ENCODE measurements at places on chromosomes 1 and 21. TPM values are rescaled to one million over a fixed set of nuclear protein-coding genes. Genes with fewer than 3 reads are reported as not detected.
A peak's percentile ranks its signal among the peaks of the same experiment; 100 is the strongest.

GRCh38 chr1:156160000-156160742 lies 6.8 kb downstream of the SEMA4A start:
- DNase-seq: no peak

- DNase-seq: no peak
Observed at GRCh38 chr1:199678771-199679170, 348.7 kb upstream of the NR5A2 start.

TENT5C gene
- 12.4 TPM for total RNA-seq

ITGB2 gene
- total RNA-seq: 169 TPM

DNA sequence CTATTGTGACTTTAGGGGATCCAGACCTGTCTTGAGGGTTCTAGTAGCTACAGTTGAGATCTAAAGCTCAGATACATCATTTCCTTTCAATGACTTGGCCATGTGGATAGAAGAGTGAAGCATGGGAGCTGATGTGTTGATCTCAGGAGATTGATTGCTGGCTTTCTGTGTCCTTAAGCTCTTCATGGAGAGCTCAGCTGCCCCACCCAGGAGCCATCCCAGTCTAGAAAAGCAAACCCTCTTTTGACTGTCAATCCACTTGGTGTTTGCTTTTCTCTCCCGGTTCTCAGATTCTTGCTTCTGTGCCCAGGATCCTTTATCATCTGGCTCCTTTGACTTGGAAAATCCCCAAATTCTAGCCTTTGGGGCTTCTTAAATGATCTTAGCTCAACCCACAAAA lies 87.2 kb downstream of the ATP1A1 start:
- DNase-seq: no peak

DNA sequence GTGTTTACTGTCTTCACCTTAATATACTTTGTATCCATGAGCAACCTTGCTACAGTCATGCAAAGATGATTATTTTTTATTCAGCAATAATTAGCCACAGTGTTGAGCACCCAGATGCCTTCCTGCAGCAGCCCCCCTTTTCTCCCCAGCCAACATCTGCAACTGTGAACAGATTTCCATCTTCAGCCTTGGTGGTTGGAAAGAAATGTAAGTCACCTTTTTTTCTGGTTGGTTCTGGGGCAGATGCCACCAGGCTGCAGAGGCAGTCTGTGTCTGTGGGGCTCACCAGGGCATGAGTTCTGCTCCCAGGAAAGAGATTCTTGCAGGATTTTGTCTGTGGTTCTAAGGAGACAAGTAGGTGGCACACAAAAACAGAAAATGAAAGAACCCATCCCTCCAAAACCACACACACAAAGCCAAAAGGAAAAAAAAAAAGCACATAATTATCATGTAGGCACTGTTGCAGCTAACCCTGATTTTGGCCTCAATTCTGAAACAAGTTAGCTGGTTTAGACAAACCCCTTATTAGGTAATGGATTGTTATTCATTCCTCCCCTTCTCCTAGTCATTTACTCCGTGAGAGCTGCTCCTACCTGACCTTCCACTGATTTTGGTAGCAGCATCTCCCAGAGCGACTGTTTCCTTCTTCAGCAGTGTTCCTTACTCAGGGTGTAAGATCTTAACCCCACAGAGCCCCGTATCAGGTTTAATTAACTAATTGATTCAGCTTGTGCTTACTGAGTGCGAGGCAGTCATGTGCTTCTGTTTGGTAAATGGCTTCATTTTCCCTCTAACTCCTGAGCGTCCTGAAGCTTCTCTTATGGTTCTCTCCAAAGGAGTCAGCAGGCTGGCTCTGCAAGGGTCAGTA lies 36.5 kb downstream of the GALNT2 start:
- DNase-seq: no peak

CELA3B gene
- not detected for total RNA-seq

DNA sequence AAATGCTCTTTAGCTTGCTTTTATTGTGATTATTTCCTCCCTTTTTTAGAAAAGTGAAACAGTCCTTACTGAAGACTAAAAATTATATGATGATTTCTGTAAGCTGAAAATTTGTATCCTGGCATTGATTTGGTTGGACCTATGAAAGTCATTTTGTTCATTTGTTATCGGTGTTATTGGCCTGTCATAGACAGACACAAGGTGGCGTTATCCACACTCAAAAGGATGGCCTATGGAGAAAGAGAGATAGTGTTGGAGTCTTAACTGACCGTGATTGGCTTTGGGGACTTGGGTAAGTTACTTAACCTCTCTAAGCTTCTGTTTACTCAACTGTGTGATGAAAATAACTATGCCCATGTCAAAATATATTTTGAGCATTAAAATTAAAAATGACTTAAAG lies 203.6 kb upstream of the CHODL start:
- DNase-seq: peak; percentile 68

DNA sequence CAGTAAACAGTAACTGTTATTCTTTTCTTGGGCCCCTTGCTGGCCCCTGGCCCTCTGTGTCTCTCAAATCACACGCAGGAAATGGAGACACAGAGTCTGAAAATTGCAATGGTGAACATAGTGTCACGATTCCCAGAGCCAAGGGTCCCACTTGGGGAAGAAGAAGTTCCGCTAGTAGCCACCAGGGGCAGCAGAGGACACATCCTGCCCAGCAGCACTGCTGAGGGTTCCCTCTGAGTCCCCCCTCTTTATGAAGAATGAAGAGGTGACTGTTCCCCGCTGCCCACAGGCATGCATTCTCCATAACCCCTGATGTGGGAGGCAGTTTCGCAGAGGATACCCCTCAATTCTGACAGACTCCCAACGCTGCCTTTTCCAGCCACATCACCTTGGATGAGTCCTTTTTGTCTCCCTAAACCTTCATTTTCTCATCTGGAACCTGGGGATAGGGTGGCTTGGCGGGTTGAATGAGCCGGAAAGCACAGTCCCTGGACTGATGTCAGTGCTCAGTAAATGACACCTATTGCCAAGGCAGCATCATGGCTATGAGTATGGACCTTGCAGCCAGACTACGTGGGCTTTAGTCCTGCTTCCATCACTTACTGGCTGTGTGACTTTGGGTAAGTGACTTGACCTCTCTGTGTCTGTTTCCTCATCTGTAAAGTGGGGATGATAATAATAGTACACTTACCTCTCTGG lies 238.0 kb upstream of the TMEM51 start:
- peak; percentile 58 for DNase-seq

TMPRSS3 gene
- total RNA-seq: not detected

GRCh38 chr21:45410865-45411809 lies 6.2 kb downstream of the COL18A1 start:
- DNase-seq: no peak

DNA sequence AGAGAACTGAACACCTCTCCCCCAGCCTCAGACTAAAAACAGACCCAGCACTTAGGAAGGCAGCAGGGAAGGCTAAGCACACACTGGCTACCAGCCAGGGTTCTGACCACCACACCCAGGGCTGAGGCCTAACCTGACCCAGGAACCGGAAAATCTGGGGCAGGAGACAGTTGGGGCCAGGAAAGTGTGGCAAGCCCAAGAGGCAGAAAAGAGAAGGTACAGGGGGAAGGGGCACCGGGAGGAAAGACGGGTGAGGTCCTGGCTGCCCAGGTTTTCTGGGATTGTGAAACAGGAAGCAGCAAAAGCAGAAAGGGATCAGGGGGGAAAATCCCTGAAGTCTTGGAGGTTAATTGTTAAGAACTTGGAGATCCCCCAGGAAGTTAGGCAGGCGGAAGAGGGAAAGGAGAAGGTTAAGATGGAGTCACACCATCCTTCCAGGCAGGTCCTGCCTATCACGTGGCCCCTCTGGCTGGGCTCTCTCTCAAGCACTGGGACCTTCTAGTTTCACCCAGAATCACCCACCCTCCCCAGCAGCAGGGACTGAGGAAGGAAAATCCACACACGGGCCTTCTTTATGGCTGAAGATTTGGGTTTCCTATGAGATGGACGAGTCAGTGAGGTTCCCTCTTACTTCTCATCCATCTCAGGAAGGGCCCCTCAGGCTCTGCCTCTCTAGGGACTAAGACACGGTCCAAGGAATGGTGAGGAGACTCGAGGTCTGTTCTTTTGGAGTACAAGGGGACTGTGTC lies 2.6 kb downstream of the HDGF start:
- DNase-seq: no peak

GIPC2 gene
- total RNA-seq: 0.54 TPM

TFF2 gene
- not detected for total RNA-seq

- DNase-seq: no peak
Observed at GRCh38 chr1:35369922-35370671, 101.6 kb downstream of the ZMYM4 start.

GRCh38 chr1:54510715-54511270 lies 37.2 kb upstream of the ACOT11 start:
- no peak for DNase-seq

Measured in hematopoietic multipotent progenitor cell (in vitro differentiated cells).